ENCODE measurements at places on chromosomes 3 and 15.
A peak's percentile ranks its signal among the peaks of the same experiment; 100 is the strongest.

GRCh38 chr3:21747966-21748555, 2.9 kb downstream of the ZNF385D start:
- no peak for DNase-seq

GRCh38 chr3:81503026-81503425, 258.4 kb downstream of the GBE1 start:
- DNase-seq, result no peak

DNA sequence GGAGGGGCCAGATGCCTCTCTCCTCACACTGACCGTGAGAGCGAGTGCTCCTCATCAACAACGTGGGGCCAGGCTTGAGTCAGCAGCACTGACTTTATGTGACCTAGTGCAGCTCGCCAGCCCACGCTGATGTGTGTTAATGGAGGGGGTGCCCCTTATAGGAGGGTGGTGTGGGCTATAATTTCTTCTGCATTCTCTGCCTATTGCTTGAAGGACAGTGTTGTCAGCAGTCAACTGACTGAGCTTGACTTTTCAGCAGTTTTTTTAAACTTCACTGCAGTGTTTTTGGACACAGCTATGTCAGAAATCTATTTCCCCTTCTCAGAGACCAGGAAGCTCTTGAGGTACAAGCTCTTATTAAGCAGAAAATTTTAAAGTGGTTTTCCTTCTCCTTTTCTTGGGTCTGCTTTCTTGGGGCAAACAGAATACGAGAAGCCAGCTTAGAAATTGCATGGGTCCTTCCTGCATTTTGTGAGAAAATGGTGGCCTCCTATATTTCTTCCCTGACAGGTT, 304.8 kb upstream of the CTDSPL start:
- DNase-seq, result no peak

- DNase-seq, result no peak
Measured at GRCh38 chr15:99496302-99496629, 69.5 kb upstream of the MEF2A start.

DNA sequence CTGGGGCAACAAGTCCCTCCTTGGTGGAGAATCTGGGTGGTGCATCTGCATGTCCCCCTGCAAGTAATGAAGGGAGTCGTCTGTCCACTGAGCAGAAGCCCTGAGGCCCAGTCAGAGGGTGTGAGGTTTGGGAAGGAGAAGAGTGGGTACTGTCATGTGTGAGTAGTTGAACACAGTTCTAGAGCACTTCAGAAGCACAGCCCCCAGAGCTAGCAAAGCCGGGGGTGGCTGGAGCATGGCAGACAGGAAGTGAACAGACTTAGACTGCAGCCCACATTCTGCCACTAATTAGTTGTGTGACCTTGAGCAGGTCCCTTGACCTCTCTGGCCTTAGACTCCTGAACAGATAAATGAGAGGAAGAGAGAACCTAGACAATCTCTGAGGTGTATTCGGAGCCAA, 207.6 kb downstream of the UACA start:
- DNase-seq, result peak; percentile 37

GRCh38 chr3:55906896-55907295, 419.8 kb upstream of the WNT5A start:
- no peak for DNase-seq

DNA sequence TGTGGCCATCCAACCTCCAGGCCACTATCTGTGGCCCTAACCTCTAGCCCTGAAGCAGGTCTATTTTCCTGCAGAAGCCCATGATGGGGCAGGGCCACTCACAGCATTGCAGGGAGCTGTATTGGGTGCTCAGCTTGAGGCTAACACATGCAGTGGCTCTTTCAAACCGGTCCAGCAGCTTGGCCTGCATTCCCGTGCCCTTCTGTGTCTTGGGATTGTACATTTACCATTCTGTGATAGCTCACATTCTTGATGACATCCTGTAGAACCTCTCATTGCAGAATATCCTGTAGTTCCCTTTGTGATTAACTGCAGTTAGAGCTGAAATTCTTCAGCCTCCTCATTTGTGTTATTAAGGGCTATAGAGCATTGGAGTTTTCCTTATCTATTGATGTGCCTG, 60.8 kb upstream of the ANKRD34C start:
- DNase-seq, result no peak

GRCh38 chr3:188253800-188254452, 100.0 kb downstream of the LPP start:
- peak; percentile 35 for DNase-seq

DNA sequence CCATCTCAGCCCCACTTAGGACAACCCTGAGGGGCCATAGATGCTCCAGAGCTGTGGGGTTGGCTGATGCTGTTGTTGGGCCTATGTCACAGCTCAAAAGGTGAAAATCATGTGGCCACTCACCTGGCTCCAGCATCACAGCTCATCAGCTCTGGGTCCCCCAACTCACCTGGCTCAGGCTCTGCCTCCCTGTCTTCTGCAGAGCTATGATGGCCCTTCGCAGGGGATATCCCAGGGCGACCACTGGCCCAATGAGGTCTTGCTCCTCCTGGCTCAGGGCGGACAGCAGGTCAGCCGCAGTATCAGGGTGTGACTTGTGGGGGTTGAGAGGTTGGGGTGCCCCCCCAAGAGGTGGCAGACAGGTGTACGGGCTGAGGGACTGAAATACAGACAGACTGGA, 15.7 kb downstream of the UBAP1L start:
- DNase-seq, result no peak

DNA sequence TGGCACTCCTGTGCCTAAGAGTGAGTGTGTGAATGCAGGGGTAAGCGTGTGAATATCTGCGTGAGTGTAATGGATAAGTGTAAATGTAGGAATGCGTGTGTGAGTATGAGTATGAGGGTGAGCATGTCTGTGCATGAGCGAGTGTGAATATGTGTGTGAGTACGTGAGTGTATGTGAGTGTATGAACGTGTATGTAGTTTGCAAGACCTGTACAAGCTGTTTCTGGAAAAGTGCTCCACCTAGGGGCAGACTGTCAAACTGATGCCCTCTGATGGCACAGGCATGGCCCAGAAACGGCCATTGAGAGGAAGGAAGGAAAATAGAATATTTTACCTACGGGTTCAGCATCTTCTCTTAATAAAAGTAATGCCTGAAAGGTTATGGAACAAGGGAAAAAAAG, 24.4 kb upstream of the FRMD4B start:
- peak; percentile 79 for DNase-seq

DNA sequence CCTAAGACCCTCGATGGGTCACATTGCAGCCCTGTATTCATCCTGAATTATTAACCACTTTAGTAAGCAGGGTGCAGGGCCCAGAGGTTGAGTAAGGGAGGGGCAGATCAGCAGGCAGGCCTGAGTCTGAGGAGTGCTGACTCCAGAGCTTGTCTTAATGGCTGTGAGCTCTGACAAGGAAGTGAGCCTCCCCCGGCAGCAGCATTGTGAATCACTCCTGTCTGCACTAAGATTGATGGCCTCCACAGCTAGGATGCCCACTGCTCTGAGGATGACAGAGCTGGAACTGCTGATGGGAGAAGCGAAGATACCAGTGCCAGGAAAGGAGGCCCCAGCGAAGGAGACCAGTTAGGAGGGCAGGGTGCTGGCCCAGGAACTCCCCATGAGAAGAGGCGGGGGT, 46.5 kb upstream of the CCDC174 start:
- DNase-seq, result no peak

GRCh38 chr3:24674261-24674660, 179.6 kb upstream of the THRB start:
- no peak for DNase-seq

GRCh38 chr3:147616998-147617619, 207.9 kb downstream of the ZIC1 start:
- DNase-seq, result no peak

- DNase-seq, result no peak
Measured at GRCh38 chr3:36496684-36497633, 116.7 kb downstream of the STAC start.

GRCh38 chr15:75153087-75153486, 48.6 kb upstream of the C15orf39 start:
- no peak for DNase-seq

DNA sequence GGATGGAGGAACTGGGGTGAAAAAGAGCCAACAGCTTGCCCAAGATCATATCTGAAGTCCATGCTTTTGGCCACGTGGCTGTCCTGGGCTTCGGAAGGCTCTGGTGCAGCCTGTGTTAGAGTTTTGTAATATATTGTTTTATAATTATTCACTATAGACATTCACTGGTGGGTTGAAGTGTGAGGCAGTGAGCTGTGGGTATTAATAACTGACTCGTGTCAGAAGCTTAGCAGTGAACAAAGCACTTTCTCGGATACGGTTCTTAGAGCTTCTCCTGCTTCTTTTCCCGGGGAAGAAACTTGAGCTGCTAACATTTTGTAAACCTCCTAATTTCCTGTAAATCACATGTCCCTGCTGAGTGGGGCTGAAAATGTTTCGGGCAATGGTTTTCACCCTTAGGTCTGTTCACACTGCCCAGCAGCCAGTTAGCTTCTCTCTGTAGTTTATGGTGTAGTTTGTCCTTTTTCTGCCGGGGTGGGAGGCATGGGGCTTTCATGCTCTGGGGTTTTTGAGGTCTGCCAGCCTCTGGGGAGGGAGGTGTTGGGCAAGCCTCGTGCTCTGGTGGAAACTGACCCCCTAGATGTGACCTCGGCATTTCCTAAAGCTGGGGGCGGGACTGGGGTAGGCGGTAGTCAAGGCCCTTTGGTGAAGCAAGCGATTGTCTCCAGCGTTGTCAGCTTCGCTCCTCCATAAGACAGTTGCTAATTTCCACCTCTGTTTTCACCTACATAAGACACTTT, 1.7 kb downstream of the MRAS start:
- DNase-seq, result no peak

- DNase-seq, result no peak
Measured at GRCh38 chr3:187799942-187800641, 54.8 kb upstream of the BCL6 start.

DNA sequence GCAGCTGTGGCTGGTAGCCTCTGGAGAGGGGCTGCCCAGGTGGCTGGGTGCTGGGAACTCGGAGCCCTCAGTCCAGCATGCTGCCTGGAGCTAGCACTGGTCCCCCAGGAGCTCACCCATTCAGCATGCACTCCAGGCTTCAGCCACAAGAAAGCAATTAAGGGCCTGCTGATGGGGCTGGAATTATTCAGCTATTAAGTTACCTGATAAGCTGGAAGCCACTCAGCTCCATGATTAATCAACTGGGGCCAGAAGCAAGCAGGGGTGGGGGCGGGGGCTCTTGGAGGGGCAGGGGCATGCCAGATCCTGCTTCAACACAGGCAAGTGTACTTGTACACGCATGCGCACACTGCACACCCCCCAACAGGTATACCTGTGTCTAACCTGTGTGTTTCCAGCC, 22.1 kb upstream of the TMEM115 start:
- no peak for DNase-seq

Measured in activated T-cell treated with anti-CD3 and anti-CD28 coated beads, Interleukin-2, amount 50 U/mL, for 48 hours (primary cell).